LHCN-M2 (cell line): ENCODE measurements at places on chromosomes 16 and 17. TPM values are rescaled to one million over a fixed set of nuclear protein-coding genes. Genes with fewer than 3 reads are reported as not detected.

GRCh38 chr16:9854675-9855074 is 327.6 kb downstream of the GRIN2A start:
- peak; percentile 88 for DNase-seq

DNA sequence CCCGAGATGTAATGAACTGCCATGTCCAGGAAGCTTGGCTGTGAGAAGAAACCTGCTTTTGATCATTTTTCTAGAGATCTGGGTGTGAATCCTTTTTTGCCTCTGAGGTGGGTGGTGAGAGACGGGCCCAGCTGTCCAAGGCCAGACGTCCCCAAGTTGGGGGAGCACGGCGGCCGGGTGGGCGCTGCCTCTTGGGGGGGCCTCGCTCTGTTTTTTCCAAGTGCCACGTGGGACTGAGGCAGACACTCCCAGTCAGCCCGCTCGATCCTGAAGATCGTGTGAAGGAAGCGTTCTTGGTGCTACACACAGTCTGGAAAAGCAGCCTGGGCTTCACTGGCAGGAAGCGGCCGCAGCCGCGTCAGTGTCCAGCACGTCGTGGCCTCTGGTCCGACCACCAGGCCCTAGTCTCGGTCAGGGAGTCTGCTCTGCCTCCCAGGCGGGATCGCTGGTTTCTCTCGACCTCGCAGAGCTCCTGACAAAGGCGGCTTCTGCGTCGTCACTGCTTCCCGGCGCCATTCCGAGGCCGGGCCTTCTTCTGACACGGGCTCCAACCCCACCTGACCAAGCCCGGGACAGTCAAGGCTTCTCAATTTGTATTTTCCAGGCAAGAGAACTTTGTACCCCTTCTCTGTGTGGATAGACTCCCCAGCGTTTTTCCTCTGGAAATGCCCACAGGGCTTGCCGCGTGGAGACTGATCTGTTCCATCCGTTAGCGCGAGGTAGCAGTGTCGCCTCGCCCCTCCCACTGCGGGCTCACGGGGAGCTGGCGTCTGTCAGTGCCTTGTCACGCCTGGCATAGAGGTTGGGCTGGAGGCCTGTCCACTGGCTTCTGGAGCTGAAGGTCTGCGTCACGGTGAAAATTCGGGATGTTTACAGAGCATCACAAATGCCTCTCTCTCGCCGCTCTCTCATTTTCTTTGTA is 12.4 kb downstream of the PRSS27 start:
- no peak for DNase-seq

- DNase-seq = no peak
Measured at GRCh38 chr16:85413691-85414663, 199.1 kb upstream of the GSE1 start.

DNA sequence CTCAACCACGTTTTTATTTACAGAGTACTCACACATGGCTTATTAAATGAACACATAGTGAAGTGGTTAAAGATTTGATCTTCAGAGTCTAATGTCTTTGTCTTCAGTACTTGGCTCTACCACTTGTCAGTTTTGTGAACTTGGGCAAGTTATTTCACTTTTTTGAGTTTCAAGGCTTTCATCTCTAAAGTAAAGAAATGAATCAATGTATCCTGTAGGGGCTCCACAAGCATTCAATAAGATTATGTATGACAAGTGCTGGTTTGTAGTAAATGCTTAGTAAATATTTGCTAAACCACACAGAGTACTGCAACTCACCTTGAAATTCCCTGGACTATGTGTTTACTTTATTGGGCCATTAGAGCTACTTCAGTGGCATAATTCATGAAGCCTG is 446.0 kb upstream of the GOT2 start:
- DNase-seq = no peak

Gene CLDN9
- not detected in 2 replicates for total RNA-seq

DNA sequence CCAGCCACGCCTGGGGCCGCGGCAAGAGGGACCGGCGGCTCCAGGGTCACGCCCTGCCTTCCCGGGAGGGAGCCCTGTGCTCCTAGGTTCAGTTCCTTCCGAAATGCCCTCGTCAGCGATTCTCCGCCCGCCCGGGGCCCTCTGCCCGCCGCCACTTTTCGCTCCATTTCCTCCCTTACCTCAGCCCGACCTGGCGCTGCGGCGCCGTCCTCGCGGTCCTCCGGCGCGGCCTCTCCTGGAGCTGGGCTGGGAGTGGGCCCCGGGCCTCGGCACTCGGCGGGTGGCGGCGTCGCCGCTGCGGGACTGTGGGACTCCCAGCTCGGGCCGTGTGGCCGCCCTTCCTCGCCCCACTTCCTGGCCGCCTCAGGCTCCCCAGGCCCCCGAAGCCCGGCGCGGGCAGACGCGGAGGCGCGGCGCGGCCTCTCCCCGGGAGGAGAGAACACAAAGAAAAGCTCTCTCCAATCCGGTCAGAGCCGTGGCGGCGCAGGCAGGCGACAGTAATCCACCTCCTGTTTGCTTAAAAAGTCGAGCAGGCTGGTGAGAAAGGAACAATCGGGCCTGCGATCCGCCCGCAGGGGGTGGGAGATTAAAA is 1.6 kb downstream of the BAHCC1 start:
- DNase-seq = peak; percentile 57

Gene BTBD17
- not detected in 2 replicates for total RNA-seq

GRCh38 chr17:79046916-79047280 is 22.9 kb downstream of the C1QTNF1 start:
- no peak for DNase-seq

DNA sequence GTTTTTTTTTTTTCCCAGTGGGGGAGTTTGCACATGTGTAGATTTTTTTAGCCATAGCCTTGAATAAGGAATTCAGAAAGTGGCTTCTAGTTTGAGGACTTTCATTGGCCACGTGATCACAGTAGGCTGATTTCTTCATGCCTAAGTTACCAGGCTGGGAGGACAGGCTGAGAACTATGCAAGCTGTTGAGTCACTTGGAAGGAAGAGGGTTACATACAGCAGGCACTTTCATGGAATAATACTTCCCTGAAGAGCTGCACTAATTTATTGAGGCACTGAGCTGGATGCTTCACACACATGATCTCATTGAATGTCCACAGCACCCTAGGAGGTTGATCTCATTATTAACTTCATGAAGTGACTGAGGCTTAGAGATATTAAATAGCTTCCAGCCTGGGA is 22.8 kb downstream of the PRKCB start:
- no peak for DNase-seq

DNA sequence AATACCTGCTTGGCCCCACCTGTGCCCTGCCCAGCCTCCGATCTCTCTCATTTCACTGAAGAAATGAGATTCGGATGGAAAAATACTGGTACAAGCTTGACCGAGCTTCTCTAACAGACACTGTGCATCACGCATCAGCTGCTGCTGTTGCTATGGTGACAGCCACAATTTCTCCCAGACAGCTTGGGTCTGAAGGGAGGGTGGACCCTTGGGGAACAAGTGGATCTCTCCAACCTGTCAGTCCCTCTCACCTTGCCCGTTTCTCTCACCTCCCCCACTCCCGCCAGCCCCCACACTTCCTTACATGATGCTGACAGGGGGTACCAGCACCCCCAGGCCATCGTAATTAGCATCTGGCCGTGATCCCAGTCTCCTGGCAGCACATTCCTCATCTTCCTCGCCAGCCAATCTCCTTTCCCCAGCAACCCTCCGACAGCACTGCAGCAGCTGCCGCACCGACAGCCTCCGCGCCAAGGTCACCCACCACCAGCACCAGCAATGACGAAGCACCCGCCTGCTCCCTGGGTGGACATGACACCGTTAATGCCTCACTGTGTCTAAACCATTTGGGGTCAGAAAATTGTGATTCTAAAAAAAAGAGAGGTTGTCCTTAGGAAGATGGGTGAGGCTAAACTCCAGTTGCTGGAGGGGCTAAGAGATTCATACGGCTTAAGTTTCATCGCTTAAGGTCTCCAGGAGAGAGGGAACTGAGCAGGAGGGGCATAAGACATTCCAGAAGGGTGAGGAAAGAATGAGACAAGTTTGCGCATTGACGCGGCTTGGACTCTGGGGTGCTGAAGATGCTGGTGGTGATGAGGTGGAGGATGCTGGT is 58.6 kb upstream of the TNRC6A start:
- DNase-seq = peak; percentile 97

Gene CCL11
- total RNA-seq = not detected in 2 replicates

Gene WNT3
- 0.57 and 1.0 TPM in 2 replicates for total RNA-seq

- peak; percentile 73 for DNase-seq
Measured at GRCh38 chr16:81583893-81584631, 139.5 kb downstream of the CMIP start.

Gene CD300LB
- not detected in 2 replicates for total RNA-seq

- DNase-seq = no peak
Measured at GRCh38 chr17:54494721-54495715, 405.6 kb upstream of the TOM1L1 start.

DNA sequence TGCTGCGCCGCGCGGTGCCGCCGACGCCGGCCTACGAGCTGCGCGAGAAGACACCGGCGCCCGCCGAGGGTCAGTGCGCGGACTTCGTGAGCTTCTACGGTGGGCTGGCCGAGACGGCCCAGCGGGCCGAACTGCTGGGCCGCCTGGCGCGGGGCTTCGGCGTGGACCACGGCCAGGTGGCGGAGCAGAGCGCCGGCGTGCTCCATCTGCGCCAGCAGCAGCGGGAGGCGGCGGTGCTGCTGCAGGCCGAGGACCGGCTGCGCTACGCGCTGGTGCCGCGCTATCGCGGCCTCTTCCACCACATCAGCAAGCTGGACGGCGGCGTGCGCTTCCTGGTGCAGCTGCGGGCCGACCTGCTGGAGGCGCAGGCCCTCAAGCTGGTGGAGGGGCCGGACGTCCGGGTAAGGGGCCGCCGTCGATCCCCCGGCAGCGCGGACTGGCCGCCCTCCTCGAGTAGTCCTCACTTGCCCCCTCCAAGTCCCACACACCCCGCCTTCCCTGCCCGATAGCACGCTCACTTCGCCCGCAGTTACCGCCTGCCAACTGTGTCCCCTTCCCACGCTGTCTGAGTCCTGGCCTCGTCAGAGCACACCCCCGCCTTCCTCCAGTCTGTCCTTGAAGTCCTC is 470 bp downstream of the MLYCD start:
- DNase-seq = peak; percentile 42

DNA sequence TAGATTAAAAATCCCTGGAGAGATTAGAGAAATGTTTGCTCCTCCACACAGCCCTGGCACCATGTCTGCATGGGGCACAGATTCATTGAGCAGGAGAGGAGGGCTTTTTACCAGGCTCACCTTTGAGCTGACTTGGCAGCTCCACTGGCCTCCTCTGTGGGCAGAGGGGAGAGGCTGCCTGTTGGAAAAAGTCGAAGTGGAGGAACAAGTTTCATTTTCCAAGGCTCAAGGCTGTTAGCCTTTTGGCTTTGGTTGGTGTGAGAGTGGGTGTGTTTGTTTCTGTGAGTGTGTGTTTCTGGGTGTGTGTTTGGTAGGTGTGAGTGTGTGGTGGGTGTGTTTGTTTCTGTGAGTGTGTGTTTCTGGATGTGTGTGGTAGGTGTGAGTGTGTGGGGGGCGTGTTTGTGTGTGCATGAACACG is 5.6 kb downstream of the TMEM238L start:
- DNase-seq = no peak

Gene DNAH9
- total RNA-seq = 0.06 TPM in 1 of 2 replicates, not detected in the other

DNA sequence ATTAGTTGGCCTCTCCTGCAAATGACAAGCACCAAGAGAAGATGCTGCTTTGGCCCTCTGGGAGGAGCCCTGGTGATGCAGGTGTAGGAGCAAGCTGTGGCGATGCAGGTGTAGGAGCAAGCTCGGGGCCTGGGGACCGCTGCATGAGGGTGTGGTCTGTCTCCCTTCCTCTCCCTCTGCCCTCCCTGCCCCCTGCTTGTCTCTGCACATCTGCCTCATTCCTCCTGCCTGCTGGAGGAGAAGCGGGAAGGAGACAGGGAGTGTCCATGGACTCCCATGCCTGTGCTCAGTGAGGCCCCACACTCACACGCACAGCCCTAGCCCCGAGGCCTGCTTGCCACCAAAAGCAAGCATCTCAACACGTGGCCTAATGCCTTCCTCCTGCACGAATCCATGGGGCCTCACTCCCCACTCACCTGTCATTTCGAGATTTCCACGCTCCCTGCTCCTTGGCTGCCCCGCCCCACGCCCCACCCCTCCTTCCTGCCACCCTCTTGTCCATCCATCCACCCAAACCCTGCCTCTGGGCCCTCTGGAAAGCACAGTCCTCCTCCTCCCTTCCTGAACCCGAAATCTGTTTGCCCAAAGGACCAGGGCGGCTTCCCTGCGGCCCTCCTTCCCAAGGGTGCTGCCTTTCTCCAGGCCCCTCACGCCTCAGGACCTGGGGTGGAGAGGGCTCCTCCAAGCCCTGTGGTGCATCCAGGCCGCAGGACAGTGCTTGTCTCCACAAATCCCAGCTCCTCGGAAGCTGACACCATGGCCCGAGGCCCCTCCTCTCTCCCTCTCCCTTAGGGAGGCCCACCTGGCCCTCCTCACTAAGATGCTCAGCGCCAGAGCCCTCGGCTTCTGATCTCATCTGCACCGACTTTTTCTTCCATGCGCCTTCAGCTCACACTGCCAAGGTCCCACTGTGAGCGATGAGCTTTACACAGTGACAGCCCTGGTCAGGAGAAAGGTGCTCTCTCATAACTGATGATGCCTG is 11.8 kb upstream of the ALDH3A1 start:
- DNase-seq = no peak

Gene SPATA22
- not detected in 2 replicates for total RNA-seq

GRCh38 chr16:10964039-10964890 is 19.9 kb downstream of the CLEC16A start:
- peak; percentile 90 for DNase-seq

DNA sequence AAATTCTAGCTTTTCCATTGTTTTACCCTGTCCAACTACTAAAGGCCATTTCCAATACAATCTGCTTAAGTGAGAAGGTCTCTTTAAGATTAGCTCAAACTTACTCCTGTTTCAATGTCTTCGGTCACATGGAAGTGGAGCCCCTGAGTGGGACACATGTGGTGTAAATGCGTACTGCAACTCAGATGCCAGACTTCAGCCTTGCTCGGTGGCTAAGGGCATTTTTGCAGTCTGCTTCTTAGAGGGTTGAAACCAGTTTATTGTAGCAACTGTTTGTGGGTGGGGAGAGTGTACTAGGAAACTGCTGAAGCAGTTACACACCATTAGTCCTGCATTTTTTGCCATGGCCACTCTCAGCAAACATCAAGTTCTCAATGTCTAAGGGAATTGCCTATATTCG is 140.6 kb downstream of the PARN start:
- peak; percentile 77 for DNase-seq

Gene SAMD14
- 1.1 and 1.6 TPM in 2 replicates for total RNA-seq

DNA sequence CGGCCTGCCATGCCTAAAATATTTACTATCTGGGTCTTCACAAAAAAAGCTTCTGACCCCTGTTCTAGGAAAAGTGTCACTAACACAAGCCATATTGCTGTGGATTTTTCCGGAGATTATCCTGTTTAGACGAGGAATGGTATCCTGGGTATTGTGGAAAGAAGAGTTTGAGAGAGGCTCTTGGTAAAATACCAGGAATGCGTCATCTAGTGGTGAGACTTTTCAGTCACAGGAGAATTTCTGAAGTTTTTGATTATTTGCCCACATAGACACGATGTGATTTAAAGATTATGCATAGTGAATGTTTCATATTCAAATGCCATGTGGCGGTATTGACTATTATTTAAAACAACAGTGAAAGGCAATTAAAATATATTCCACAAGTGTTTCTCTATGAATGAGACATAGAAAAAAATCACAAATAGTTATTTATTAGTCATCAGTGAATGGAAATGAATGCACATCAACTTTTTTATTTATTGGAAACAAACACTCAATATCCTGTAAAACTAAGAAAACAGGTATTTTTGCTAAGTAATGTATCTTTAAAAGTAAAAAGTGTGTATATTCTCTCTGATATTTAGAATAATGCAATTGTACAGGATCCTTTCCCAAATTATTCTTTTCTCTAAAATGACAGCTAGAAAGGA is 7.8 kb downstream of the KRT28 start:
- DNase-seq = peak; percentile 17
